ENCODE measurements at places on chromosomes 6 and 20.
A peak's percentile ranks its signal among the peaks of the same experiment; 100 is the strongest.

DNA sequence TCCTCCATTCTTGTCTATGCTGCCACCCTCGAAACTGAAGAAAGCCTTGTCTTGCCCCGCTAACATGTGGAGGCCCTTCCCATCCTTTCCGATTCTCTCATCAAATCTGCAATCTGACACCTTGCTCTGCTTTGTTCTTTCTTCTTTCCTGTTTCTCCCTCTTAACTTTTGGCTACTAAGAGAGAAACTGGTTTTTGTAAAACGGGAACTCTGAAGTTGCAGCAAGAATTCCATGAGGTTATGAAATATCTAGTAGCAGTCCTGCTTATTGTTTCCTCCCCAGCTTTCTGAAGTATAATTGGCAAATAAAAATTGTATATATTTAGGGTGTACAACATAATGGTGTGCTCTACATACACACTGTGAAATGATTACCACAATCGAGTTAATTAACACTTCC, 80.2 kb downstream of the MAP7 start:
- no peak for DNase-seq

- no peak for DNase-seq
Measured at GRCh38 chr6:16078064-16078463, 50.8 kb upstream of the MYLIP start.

- no peak for DNase-seq
Measured at GRCh38 chr6:20589266-20589665, 55.0 kb downstream of the CDKAL1 start.

- DNase-seq = no peak
Measured at GRCh38 chr20:22681591-22682248, 97.3 kb upstream of the FOXA2 start.

- peak; percentile 87 for DNase-seq
Measured at GRCh38 chr20:32652739-32653526, 20.8 kb downstream of the C20orf203 start.

DNA sequence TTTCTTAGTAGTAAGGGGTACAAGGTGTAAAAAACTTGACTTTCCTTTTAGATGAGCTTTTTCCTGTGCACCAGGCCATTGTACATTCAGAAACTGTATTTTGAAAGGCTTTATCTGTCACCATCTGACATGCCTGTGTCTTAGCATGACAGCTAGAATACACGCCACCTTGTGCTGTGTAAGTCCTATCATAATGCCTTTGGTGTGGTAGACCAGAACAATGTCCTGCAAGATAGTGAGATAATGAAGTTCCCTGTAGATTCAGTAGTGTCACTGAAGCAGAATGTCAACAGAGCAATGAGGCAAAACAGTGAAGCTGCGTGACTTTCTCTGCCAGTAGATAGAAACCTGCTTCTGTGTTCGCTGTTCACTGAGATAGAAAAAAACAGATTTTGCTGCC, 105.8 kb downstream of the JAG1 start:
- no peak for DNase-seq

- DNase-seq = no peak
Measured at GRCh38 chr6:8664700-8665099, 229.4 kb upstream of the SLC35B3 start.
